ENCODE measurements at places on chromosomes 16 and 17.

DNA sequence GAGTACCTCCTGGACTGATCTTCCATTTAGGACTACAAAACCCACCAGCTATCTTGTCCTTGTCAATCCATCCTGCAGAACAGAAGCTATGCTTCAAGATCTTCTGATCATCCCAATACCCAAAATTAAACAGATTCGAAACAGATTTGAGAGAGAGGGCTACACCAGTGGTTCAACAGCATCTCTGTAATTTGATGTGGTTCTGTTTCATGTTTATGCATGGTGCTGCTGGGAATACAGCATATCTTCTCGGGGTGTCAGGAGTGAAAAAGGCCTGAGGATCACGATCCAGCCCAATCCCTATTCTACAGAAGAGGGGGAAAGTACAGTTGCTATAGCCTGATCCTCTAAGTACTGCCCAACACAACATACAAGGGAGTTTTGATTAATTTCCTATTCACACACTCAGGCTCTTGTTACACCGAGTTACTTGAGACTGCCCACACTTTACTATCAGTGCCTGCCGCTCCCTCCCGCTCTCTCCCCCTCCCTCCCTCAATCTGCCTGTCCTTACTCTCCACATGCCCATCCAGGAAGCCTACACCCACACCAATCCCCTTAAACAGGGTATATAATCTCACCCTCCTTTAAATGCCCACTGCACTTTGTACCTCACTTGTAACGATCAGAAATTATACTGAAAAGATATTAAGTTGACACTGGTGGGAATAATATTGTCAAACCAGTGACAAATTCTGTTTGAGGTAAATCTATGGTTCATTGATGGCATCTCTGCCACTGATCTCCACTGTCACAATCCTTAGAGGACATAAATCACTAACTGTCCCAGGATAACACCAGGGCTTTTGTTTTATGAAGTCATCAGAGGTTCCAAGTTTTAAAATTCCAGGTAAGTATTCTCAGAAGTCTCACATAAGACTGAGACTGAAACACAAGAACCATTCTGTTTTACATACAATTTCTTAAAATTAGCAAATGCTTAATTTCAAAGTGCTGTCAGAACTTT lies 89.3 kb upstream of the PLEKHM1 start:
- DNase-seq, result no peak

DNA sequence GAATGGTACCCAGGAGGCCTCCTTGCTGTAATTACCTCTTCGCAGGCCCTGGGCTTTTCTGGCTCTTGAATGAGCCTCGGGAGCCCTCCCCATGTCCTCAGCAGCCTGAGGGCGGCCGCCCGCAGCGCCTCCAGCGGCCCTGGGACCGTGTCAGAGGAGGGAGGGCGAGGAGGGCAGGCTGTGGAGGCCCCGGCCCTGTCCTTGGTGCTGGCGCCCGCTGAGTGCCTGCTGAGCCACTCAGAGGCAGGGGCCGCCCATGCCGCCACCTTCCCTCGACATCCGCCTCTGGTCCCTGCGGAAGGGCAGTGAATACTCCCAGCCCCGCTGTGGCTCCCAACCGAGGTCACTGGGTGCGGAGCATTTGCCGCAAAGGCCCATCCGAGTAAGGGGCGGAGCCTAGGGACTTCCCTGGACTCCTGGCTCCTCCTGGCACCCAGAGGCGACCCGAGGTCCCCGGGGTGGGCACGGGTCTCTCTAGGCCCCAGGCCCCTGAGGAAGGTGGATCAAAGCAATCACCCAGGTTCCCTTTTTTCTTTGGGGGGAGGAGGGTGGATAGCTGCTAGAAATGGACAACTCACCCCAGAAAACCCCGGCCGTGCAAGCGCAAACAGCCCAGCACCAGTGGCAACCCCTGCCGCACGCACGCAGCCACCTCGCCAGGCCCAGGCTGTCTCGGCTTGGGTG lies 2.8 kb downstream of the RBFOX3 start:
- no peak for DNase-seq

- DNase-seq, result no peak
These were observed 126.4 kb upstream of the ANKFN1 start for GRCh38 chr17:56026915-56027314.

- no peak for DNase-seq
These were observed 92.5 kb upstream of the RBL2 start for GRCh38 chr16:53341792-53342191.

DNA sequence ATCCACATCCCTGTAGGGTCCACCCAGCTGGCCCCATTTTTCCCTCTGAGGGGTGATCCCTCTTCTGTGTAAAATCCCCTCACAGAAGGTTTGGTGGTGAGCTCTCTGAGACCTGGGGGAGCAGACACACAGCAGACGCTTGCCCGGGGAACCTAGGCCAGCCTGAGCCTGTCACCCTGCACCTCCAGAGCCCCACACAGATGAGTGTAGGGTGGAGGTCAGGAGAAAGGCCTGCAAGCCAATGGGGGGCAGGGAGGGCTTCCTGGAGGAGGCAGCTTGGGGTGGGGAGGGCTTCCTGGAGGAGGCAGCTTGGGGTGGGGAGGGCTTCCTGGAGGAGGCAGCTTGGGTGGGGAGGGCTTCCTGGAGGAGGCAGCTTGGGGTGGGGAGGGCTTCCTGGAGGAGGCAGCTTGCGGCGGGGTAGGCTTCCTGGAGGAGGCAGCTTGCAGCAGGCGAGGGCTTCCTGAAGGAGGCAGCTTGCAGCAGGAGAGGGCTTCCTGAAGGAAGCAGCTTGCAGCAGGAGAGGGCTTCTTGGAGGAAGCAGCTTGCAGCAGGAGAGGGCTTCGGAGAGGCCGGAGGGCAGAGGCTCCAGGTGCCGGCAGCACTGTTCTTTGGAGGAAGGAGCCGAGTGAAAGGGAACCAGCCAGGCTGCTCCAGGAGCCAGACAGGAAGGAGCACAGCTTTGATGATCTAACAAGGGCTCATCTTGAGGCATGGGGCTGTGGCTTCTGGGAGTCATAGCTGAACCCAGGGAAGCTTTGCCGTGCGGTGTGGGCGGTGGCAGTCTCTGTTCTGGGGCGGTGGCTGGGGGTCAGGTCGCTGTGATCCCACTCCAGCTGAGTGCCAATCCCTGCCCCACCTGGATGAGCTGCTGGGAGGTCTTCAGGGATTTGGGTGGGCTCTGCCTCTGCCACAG lies 83.7 kb upstream of the ZNF469 start:
- no peak for DNase-seq

DNA sequence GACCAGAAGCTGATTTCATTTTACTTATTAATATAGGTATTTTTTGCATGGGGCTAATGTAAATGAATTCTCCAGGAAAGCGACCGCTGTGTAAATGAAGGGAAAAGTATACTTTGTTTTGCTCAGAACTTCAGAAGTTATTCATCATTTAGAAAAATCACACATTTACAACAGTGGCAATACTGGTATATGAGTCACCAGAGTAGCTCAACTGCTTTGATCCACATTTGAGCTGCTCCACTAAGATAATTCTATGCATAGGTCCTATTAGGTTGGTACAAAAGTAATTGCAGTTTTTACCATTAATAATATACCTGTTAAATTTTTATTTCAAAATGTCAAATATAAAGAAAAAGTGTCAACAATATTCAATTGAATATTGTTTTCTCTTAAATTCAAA lies 22.9 kb upstream of the DYNLRB2 start:
- DNase-seq, result no peak

DNA sequence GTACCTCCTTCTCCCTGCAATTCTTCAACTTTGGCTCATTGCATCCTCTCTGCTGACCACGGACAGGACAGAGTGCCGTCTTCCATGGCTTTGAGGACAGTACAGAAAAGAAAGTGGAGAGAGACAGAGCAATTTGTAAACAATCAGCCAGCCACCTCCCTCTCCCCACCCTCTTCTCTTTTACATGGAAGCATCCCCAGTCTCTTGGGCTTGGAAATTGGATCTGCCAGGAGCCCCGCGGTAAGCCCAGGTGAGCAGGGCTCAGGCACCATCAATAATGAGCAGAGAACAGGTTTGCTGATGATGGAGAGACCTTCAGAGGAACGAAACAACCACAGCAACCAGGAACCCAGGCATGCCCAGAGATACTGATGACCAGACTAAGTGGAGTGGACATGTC lies 194.9 kb upstream of the TNRC6C start:
- no peak for DNase-seq

DNA sequence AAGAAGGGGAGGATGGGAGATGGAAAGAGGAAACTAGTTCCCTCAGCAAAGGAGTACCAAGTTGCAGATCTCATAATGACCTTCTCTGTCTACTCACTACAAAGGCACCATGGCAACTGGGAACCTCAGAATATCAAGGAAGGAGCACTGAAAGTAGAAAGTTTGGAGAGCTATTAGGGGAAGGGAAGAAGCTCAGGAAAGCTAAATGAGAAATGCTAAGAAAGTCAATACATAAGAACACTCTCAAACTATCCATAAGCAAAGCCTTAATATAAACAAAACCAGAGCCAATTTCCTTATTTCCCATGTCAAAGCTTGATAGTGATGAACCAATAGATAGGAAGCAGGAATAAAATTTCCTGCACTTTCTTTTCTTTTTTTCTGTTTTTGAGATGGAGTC lies 57.9 kb upstream of the C17orf78 start:
- DNase-seq, result no peak

GRCh38 chr16:85162478-85163277 lies 50.4 kb upstream of the CIBAR2 start:
- DNase-seq, result no peak

All from GF-D8 (cell line).